Hematopoietic multipotent progenitor cell treated with erythropoietin and hydrocortisone succinate and interleukin-3 and kit ligand, for 6 days (in vitro differentiated cells): ENCODE measurements at places on chromosomes 6 and 20.

- no peak for DNase-seq
Observed at GRCh38 chr20:19113343-19113930, 99.0 kb upstream of the SLC24A3 start.

- peak; percentile 39 for DNase-seq
Observed at GRCh38 chr20:63101781-63102720, 95.3 kb upstream of the BHLHE23 start.

DNA sequence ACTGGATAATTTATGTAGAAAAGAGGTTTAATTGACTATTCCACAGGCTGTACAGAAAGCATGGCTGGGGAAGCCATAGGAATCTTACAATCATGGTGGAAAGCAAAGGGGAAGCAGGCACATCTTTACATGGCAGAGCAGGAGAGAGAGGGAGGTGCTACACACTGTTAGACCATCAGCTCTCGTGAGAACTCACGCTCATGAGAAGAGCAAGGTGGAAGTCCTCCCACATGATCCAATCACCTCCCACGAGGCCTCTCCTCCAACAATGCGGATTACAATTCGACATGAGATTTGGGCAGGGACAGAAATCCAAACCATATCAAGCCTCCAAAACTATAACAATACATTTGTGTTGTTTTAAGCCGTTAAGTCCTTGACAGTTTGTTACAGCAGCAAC, 257.1 kb upstream of the KCNG1 start:
- DNase-seq = no peak

DNA sequence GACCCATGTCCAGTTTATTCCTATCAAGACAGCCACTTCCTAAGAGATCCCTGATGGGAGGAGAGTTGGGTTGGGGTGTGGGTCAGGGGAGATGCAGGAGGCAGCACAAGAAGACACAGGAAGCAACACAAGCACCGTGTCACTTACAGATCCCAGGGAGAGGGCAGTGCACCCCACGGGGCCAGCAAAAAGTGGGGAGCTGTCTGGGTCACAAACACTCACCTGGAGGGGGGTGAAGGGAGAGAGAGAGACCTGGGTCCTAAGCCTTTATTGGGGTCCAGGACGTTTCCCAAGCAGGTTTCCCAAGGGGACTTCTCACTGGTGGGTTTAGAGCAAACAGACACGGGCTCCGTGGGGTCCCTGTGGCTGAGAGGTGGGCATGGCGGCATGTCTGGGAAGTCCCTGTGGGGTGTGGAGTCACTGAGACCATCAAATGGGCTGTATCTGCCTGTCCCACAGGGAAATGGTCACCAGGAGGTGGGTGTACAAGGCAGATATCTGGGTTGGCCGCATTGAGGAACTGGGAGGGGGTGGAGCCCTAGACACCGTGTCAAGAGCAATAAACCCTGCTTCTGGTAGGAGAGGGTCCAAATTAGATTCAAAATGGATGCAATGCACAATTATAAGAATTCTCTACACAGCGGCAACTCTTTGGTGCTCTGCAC, 1.6 kb upstream of the CD93 start:
- DNase-seq = peak; percentile 52

DNA sequence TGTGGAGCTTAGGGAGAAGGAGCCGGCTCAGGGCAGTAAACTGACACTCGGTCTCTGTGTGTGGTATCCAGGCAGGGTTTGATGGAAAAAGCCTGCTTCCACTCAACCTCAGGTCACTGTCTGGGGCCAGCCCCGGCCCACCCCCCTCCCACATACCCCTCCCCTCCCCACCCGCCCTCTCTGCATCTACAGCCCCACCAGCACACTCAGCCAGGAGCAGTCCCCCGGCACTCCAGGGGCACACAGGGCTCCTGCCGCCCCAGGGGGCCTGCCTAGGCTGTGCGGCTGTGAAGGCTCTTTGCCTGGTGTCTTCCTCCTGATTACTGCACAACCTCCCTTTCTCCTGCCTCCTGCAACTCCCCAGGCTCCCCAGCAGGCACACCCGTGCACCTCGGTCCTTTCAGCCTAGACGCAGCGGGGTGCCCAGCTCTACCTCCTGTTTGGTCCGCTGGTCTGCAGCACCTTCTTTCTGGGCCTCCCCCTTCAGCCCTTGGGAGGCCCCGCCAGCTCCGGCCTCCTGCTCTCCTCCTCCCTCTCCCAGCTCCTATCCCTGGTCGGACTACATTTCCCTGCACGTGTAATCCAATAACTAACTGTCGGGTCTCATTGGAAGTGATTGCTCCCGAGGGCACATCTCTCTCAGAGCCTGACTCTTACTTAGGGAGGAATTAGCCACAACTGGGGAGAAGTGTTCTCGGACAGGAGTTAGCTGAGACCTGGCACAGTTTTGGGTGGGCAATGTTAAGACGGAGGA, 1.3 kb upstream of the FOXF2 start:
- DNase-seq = no peak

- no peak for DNase-seq
Observed at GRCh38 chr6:168603234-168603633, 162.2 kb downstream of the SMOC2 start.

DNA sequence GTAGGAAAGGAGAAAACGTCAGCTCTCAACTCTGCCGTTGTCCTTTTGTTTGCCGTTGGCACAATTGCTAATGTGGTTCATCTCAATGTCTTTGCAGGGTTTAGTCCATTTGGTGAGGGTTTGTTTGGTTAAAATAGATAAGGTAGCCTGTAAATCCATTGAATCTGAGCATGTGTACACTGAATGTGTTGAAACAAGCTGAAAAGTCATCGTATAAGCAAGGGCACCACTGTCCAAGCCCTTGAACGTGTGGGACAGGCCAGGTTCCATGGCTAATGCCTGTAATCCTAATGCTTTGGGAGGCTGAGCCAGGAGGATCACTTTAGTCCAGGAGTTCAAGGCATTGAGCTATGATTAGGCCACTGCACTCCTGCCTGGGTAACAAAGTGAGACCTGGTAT, 224.7 kb upstream of the PLCB4 start:
- no peak for DNase-seq

DNA sequence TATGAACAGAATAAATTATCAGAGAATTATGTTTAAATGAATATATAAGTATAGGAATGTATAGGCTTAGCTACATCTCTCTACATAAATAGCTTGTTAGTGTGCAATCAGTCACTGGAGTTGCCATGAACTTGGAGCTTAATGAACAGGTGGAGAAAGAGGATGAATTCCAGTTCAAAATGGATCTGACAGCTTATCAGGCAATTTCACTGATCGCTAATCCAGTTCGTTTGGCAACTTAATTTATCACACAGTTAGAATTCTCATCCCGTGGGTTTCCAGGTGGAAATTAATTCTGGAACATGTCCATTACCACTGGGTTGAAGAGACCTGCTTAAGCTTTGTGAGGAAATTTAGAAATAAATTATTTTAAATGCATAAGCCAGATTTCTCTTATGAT, 118.1 kb downstream of the MACROD2 start:
- DNase-seq = no peak

GRCh38 chr20:51318058-51318949, 224.2 kb downstream of the NFATC2 start:
- peak; percentile 65 for DNase-seq

GRCh38 chr6:137646484-137646883, 152.3 kb upstream of the OLIG3 start:
- DNase-seq = no peak
